Renal cortical epithelial cell (primary cell): ENCODE measurements at places on chromosomes 4 and X.

DNA sequence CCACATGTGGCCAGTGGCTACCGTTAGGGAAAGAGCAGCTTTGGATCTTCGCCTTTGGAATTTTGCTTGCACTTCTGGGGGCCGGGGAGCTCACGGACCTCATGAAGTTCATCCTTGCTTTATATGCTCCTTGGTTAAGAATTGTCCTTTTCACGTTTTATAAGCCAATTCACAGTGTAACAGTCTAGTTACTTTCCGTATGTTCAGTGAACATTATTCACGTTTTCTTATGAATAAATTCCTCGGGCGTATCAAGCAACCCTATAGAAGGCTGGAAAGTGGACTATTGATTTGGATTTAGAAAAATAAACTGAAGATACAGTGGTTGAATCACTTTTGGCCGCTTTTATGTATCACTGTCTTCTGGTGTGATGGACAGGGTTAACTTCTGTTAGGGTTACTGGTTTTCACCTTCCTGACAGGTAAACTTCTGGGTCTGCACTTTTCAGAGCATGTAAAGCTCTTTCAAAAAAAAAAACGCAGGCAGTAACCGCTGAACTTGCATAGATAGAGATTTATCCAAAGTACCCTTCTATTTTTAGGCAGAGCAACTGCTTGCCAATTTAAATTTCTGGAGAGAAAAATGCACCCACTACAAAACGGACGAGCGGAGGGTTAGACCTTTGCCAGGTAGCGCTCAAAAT, 569 bp upstream of the PDLIM5 start:
- DNase-seq, result no peak

DNA sequence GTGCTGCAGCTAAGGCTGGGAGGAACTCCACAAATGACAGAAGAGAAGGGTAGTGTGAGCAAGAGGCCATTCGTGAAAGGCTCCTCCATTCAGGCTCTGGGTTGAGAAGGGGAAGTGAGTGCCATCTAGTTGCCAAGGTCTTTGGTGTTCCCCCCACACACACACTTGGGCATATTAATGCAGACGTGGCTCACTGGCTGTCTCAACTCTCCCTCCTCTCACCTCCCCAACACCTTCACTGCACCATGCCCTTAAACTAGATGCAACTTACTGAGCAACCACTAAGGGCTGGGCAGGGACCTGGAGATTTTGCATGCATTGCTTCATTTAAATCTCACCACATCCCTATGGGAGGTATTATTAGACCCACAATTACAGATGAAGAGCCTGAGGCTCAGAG, 8.7 kb downstream of the CLRN2 start:
- no peak for DNase-seq

GRCh38 chr4:90069151-90069550, 58.0 kb upstream of the CCSER1 start:
- peak; percentile 60 for DNase-seq

GRCh38 chr4:162839814-162840213, 326.9 kb downstream of the NAF1 start:
- DNase-seq, result no peak
